H1 (cell line): ENCODE measurements at places on chromosomes 2 and 18. TPM values are rescaled to one million over a fixed set of nuclear protein-coding genes. Genes with fewer than 3 reads are reported as not detected.

MYCN gene
- total RNA-seq = 137 and 142 TPM in 2 replicates

- no peak overlapping the region for H3K27ac ChIP-seq
- DNase-seq = no peak
- no peak overlapping the region for H3K4me3 ChIP-seq
- H3K4me1 ChIP-seq = peaks cover 3% of the 10 kb centered on the region
- peaks cover 12% of the 10 kb centered on the region; the same call in 1 of the 2 replicates for H3K27me3 ChIP-seq
Measured at GRCh38 chr18:22335731-22336198, 82.0 kb downstream of the CTAGE1 start.

PRR30 gene
- total RNA-seq = not detected in 2 replicates

CRACDL gene
- 0.07 and 0.50 TPM in 2 replicates for total RNA-seq

SERPINB2 gene
- not detected in 2 replicates for total RNA-seq

TFCP2L1 gene
- total RNA-seq = 3.2 and 3.8 TPM in 2 replicates

TFPI gene
- total RNA-seq = 6.8 and 7.1 TPM in 2 replicates

DNA sequence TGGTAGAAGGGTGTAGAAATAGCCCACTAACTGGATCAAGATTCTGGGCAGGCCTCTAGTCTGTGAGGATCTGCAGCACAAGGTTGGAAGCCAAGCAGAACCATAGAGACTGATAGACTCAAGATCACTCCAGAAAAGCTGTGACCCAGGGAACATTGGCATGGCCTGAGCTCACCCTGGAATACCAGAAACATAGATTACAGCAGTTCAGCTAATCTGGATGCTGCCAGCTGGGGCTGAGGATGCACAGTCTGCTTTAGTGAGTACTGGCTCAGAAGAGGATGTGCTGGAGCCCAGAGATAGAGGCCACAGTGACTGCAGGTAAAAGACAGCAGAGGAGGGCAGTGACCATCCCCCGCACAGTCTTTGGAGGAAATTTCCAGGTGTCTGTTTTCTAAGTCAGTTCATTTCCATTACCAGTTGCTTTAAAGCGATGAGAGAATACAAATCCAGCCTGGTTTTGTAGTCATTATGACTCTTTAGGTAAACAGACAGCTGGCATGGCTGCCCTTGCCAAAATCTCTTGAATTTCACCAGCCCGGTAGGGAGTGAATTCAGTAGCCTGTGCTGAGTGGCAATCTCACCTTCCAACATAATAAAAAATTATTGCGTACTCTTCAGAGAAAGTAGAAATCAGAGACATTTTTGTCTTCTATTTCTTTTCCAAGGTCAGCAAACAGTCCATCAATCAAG lies 119.2 kb downstream of the ANTXR1 start:
- DNase-seq = no peak
- H3K36me3 ChIP-seq = no peaks in the 10 kb centered on the region
- H3K27me3 ChIP-seq = no peaks in the 10 kb centered on the region
- no peak overlapping the region for H3K4me3 ChIP-seq
- no peak overlapping the region for H3K27ac ChIP-seq

DNA sequence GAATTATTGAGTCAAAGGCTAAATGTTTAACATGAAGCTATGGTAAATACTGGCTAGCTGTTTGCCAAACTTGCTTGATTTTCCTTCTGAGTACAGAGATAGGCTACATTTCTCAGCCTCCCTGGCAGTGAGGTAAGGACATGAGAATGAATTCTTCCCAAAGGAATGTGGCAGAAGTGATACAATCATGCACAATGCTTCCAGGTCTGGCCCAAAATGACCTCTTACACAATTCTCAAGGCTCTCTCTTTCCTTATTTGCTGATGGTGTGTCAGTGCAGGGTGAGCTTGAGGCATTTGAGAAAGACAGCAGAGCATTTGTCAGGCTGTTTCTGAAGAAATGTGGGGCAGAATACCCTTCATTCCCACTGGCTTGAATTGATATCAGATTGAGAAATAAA lies 95.6 kb upstream of the NABP1 start:
- no peaks in the 10 kb centered on the region for H3K27me3 ChIP-seq
- DNase-seq = no peak
- no peaks in the 10 kb centered on the region for H3K36me3 ChIP-seq
- H3K27ac ChIP-seq = no peak overlapping the region
- H3K4me1 ChIP-seq = no peaks in the 10 kb centered on the region

TMEM198 gene
- 10.2 and 11.0 TPM in 2 replicates for total RNA-seq
